ENCODE measurements at places on chromosomes 6 and 20. TPM values are rescaled to one million over a fixed set of nuclear protein-coding genes. Genes with fewer than 3 reads are reported as not detected.

- no peak for DNase-seq
Observed at GRCh38 chr6:470901-471448, 79.4 kb downstream of the IRF4 start.

GRCh38 chr6:103313432-103313831 lies 1546.3 kb downstream of the HACE1 start:
- no peak for DNase-seq

DNA sequence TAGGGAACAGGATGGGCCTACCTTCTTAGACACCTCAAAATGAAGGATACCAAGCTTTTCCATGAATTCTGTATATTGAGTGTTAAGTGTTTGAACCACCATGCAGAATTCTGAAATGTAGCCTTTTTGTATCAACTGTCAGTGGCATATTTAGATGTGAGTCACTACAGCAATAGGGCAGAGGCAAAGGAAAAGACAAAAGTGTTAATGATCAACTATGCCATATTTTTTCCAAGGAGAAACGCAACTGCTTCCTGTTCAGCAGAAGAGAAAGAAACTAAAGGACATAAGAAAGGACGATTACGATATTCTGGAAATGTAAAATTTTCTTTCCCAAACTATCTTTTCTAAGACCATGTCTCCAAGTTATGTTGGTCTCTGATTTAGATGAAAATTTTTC lies 104.6 kb upstream of the RSPO3 start:
- DNase-seq, result no peak

GRCh38 chr20:63639093-63639975 lies 12.4 kb upstream of the GMEB2 start:
- DNase-seq, result peak; percentile 65

The PPT2 gene
- 29.6 TPM for total RNA-seq

DNA sequence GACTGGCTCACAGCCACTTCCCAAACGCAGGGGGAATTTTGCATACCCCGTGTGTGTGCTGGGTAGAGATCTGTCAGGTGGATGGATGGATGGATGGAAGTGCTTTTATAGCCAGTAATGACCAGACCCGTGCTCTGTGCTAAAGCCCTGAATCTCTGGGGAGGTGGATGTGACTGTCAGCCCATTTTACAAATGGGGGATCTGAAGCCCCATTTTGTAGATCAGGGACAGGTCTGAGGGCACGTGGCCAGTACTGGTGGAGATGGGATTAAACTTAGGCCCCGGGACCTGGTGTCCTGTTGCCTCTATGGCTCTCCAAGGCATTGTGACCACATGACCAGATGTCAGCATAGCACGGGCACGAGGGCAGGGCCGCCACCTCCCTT lies 38.2 kb upstream of the ZBP1 start:
- DNase-seq, result no peak

DNA sequence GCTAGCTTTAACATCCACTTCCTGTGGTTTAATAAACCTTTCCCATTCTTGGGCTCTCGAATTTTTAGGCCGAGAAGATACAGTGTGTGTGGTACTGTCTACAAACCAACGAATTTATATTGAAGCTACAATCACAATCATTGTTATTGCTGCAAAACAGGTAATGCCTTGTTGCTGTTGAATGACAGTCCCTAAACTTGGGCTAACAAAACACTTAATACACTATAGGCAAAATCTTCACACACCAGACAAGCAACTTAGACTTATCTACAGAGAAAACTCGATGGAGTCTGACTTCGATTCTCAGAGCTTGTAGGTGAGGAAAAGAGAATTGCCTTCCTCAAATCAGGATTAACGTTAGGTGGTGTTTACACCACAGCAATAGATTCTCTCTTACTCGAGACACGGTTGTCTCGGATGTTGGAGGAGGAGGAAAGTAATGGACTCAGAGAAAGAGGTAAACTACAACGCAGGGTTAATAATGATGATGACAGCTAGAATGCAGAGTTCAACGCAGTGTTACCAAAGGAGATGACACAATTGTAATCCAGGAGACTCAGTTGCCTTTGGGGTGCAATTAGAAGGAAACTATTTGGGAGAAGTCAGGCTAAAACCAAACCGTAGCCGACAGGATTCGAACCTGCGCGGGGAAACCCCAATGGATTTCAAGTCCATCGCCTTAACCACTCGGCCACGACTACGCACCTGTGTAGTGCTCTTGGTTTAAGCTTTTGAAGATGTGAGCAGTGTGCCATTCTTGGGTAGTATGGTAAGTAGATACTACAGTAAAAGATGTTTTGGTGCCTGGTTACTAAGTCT lies 32.5 kb upstream of the ZNF184 start:
- no peak for DNase-seq

GRCh38 chr6:108543175-108543940 lies 17.4 kb upstream of the FOXO3 start:
- DNase-seq, result no peak

GRCh38 chr6:35596448-35597442 lies 84.0 kb upstream of the TULP1 start:
- DNase-seq, result no peak

The HBS1L gene
- total RNA-seq, result 61.3 TPM

GRCh38 chr20:46099491-46100287 lies 9.9 kb upstream of the NCOA5 start:
- no peak for DNase-seq

DNA sequence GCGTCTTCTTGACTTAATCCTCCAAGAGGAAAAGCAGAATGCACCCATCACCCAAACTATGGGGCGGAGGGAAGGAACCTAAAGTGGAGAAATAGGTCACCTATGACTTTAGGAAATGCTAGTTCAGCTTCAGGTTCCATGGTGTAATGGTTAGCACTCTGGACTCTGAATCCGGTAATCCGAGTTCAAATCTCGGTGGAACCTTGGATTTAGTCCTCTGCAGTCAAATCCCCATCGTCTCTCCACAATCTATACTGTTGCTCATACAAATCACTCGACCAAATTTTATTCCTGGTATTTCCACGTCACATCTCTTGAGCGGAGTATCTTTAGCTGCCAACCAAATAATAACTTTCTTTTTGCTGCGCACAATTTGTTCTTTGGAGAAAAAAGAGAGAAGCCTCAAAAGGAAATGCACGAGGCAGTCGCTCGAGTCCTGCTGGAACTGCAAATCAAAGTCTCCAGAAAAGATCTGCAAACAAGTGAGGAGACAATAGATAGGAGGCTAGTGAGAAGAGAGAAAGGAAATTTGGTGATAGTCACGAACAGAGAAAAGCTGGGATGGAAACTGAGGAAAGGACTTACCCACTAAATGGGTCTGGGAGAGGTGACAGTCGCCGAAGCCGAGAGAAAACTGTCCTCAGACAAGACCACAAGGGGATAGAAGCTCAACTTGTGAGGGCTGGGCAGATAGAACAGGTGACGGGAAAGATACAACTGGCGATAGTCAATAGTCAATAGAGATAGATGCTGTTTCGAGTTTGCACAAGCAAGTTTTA lies 16.6 kb downstream of the POM121L2 start:
- DNase-seq, result no peak

GRCh38 chr6:104705095-104705707 lies 154.5 kb downstream of the HACE1 start:
- no peak for DNase-seq

The PRKN gene
- total RNA-seq, result 22.2 TPM

DNA sequence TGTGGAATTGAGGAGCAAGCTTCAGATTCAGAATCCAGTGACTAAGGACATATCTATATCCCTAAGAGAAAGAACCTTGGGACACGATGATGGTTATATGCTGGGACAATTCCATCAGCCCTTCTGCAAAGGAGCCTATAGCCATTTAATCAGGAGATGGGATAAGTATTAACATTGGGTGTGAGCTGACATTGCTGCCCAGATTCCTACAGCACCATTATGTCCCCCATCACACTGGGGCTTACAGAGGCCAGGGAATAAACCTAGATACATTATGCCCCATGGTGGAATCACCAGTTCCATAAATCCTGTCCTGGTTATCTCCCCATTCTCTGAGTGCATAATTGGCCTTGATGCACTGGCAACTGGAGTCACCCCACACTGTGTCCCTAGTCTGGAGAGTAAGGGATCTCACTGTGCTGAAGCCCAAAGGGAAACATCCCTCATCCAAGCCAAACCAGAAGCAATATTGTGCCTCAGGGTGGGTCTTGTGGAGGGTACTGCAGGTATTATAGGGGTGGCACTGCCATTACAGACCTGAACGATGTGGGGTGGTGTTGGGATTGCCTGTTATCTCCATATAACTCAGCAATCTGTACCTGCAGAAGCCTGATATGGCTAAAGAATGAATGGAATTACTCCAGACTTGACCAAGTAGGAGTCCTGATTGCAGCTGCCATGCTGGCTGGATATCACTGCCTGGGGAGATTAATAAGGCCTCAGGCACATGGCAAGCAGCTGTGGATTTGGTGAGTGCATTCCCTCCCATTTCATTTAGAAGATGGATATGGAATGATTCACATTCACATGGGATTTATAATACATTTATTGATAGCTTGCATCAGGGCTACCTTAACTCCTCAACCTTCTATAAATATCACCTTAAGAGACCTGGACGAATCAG lies 5.0 kb downstream of the HLA-A start:
- no peak for DNase-seq

The DDX43 gene
- 0.80 TPM for total RNA-seq

GRCh38 chr6:168133168-168133561 lies 54.2 kb upstream of the FRMD1 start:
- DNase-seq, result peak; percentile 60

The COL21A1 gene
- 12.5 TPM for total RNA-seq
